Activated T-helper 1 cell treated with anti-CD3 and anti-CD28 coated beads, Interleukin-12 subunit alpha, Interleukin-12 subunit beta, Interleukin-2, Interleukin-4 antibody, amounts not matched to agents 30 ng/mL and 10 ng/mL and 1 ng/mL, durations not matched to agents 14 hours and 24 hours and 36 hours (primary cell): ENCODE measurements at places on chromosomes 7 and 10.
A peak's percentile ranks its signal among the peaks of the same experiment; 100 is the strongest.

DNA sequence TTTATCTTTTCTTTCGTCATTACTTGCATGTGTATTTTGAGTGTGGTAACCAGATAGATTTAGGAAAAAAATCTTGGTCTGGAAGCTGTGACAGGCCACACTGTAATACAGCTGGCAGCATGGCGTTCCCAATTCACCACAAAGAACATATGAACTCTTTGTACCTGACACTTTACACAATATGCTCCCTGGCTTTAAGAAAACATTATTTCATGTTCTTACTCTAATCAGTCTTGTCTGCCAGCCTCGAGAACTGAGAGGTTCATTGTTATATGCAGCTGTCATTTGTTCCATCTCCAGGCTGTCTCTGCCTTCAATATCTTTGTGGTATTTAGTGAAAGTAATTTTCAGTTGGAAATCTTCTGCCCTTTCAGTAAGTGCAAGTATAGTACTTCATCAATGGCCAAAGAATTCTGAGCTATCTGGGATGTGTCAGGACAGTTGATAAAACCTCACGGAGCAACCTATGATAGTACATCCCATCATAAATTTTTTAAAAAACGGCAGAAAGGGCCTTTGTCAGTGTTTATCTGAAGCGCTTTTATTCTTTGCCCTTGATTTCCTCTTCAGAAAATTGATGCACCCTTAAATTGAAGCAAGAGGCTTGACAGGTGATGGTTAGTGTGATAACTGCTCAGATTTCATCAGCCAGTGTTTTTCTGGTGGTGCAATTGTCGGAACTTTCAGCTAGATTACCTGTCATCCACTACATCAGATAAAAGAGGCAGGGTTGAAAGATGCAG is 146.3 kb upstream of the SP8 start:
- no peak for DNase-seq

- DNase-seq: peak; percentile 28
Measured at GRCh38 chr10:23439961-23440889, 1.4 kb downstream of the OTUD1 start.

DNA sequence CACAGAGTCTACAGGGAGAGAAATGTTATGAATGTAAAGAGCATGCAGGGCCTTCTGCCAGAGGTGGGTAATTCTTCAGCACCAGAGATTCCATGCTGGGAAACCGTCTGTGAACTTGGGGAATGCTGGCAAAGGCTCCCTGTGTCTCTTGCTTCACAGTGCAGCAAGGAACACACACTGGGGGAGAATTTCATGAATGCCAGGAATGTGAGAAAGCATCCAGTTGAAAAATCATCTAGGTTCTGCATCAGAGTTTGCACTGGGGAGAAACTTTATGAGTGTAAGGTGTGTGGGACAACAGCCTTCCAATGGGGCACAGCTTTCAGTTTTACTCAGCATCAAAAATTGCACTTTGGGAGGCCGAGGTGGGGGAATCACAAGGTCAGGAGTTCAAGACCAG is 224.3 kb upstream of the IGFBP3 start:
- DNase-seq: no peak

DNA sequence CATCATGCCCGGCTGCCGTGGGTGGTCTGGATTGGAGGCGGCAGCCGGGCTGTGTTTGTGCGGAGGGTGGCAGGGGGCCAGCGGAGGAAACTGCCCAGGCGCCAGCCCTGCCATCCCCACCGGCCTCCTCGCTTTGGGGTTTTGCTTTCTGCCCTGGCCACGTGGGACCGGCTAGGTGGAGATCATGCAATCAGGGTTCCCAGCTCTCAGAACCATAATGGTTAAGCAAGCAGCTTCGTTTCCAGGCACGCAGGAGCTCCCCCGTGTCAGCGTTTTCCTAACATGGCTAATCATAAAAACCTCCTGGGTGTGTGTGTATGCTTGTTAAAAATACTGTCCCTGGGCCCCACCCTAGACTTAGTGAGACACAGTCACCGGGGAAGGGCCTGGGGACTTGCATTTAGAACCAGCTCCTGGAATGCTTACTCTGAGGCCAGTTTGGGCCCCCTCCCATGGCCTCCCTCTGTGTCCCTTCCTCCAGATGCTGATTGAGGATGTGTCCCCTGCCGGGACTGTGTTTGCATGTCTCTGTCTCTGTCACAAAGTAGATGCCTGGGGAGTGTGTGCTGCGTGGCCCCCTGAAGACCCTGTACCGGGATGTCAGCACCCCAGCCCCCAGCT is 119.3 kb downstream of the CUX1 start:
- DNase-seq: no peak

- DNase-seq: no peak
Measured at GRCh38 chr10:120609006-120609405, 152.0 kb downstream of the PLPP4 start.

DNA sequence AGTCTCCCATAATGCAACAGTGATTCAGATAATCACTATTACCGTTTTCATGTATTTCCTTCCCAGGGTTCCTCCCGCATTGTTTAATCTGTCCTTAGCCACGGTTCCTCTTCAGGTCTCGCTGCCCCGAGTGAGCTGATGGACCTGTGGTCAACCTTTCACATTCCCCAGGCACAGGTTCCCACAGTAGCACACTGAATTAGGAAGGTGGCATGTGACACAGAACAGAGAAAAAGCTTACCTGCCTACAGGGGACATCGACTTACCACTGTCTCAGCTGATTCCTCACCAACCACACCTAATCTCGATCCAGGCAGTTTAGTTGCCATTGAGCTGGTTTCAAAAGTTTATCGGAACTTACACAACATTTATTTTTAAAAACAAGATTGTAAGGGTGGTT is 72.2 kb downstream of the MTURN start:
- DNase-seq: no peak

DNA sequence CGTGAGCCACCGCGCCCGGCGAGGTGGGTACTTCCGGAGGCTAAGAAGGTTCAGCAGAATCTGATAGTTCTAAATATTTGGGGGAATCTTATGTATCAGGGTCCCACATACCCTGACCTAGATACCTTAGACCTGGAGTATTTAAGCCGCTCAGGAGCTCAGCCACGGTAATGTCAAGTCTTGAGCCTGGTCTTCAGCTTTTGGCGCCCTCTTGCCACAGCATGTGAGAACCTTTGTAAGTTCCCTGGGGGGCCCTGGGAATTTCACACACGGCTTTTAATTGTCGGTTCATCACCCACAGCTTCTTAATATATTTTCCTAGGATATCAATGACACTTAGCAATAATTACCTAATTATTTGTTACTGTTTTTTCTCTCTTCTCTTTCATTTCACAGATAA is 324.3 kb upstream of the GALNT17 start:
- no peak for DNase-seq

DNA sequence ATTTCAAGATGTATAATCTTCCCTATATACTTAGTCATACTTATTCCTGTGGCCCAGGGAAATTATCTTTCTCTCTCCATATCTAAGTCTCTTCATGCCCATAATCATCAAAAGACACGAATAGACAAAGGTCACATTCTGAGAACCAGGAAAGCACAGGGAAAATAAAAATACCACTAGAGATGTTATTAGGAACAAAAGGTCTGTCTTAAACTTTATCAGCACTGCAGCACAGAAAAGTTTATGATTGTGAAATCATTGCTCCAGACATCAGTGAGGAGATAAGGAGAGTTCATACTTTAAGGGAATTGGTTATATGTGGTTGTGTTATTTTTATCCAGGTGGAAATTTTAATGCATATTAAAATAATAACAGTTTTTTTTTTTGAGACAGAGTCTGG is 974.6 kb upstream of the CELF2 start:
- DNase-seq: no peak

GRCh38 chr7:83468251-83468739 is 180.6 kb downstream of the SEMA3E start:
- DNase-seq: no peak

DNA sequence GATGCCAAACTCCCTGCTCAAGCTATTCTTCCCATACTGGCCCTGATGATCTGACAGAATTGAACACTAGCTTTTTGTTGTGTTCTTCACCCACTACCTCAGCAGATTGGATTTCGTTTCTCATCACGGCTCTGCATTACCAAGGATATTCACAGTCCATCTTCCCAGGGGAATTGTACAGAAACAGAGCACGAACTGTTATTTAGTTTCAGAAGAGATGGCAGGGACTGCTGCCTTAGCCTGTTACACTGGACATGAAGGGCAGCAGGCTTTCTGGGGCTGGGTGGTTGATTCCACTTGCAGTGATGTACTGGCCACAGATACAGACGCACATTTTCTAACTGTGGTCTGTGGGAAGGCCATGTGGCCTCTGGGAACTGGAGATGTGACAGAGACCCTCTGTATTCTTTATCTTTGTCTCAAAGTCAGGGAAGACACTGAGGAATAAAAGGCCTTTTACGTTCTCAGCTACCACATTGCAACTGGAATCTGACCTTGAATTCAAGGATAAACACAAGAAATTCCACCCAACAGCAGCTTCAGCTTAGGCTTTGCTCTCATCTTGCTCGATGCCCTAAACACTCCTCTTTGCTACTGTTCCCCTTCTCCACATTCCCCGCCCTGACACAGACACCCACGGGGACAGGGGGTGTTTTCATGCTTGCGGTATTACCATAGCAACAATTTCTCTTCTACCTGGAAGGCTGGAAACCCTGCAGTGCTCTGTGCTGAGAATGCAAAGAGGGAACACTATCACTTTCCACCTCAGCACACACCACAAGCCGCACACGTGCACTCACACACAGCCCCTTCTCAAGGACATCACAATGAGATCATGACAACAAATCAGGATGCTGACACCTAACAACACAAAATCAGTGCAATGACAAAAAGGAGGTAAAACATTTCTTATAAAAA is 81.7 kb downstream of the RNF216 start:
- DNase-seq: peak; percentile 70

DNA sequence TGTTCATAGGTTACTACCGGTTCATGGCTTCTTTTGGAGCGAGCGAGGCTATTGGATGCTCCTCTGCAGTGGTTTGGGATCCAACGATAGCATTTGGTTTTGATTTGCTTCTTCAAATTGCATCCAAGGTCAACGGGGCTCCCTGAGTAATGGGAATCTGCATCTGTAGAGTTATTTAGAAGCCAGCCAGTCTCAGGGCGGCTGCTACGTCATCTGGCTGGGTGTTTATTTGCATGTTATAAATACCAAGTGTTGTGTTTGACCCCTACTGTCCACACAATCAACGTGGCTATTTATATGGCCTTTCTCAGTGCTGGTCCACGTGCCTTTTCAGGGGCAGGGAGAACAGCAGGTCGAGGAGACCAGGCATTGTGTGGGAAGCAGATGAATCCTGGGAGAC is 137.7 kb downstream of the PRPF18 start:
- no peak for DNase-seq

DNA sequence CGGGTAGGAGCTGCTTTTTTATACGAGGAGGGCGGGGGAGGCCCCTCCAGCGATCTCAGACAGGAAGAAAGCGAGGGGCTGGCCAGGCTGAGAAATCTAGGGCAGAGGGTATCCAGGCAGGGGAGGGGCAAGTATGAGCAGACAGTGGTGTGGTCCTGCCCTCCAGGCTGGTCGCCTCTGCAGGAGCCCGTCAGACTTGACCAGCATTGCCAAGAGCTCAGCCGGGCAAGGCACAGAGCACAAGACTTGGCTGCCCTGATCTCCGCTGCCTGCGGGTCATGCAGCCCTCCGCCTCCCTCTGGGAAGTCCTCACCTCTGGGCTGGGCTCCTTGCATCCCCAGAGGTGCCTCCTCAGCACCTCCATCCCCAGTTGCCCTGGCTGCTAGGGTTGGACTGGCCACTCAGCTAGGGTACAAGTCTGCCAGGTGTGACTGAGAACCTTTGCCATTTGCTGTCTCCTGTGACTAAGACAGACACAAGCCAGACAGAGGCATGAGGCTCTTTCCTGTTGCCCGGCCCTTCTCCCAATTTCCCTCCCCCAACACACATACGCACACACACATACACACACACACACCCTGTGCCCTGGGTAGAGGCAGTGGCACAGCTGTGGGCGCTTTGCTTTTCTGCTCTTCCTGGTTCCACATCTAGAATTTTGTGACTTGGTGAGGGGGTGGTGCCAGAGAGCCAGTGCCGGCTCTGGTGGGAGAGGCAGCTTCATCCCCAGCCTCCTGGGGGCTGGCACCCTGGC is 59.1 kb upstream of the PPIF start:
- DNase-seq: no peak

DNA sequence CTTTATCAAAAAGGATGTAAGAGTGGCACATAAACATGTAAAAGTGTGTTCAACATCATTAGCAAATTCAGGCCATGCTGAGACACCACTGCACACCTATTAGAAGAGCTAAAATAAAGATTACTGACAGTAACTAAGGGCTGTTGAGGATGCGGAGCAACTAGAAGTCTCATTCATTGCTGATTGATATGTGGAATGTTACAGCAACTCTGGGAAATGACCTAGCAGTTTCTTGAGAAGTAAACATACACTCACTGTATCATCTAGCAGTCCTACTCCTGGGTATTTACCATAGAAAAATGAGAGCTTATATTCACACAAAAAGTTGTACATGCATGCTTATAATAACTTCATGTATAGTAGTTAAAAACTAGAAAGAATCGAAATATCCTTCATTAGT is 77.3 kb downstream of the CCSER2 start:
- no peak for DNase-seq

DNA sequence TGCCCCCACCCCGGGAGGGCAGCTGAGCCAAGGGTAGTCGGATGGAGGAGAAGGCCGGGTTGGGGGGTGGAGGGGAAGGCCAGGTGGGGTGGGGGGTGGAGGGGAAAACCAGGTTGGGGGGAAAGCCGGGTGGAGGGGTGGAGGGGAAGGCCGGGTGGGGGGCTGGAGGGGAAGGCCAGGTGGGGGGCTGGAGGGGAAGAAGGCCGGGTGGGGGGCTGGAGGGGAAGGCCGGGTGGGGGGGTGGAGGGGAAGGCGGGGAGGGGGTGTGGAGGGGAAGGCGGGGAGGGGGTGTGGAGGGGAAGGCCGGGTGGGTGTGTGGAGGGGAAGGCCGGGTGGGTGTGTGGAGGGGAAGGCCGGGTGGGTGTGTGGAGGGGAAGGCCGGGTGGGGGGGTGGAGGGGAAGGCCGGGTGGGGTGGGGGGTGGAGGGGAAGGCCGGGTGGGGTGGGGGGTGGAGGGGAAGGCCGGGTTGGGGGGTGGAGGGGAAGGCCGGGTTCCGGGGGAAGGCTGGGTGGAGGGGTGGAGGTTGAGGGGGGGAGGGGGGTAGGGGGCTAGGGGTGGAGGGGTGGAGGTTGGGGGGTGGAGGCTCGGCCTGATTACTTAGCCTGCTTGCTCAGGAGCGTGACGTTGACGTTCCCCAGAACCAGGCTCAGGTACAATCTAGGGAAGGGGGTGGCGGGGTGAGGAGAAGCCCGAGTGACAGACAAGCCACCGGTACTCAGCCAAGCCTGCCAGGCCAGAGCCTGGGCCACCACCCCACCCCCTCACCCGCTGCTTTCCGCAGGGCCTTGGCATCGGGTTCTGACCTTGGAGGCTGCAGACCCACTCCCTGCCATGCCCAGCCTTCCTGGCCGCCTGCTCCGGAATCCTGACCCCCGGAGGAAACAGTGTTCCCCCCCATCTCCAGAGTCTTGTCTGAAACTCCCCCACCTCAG is 5.6 kb downstream of the TMEM120A start:
- DNase-seq: no peak

- DNase-seq: no peak
Measured at GRCh38 chr10:89242345-89242684, 9.3 kb downstream of the LIPA start.

- no peak for DNase-seq
Measured at GRCh38 chr10:77888356-77888703, 38.2 kb downstream of the DLG5 start.
